ENCODE measurements at places on chromosomes 11 and 22.

DNA sequence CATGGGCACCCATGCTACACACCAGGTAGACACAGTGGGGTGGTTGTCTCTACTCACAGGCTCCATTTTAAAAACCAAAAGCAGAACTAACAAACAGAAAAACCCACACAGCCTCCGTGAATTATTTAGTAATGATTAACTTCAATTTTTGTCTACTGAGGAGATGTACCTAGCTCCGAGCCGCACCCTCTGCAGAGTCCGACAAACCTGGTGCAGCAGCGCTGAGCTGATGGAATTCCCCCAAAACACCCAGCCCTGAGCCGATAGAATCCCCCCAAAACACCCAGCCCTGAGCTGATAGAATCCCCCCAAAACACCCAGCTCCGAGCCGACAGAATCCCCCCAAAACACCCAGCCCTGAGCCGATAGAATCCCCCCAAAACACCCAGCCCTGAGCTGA is 927.0 kb downstream of the BRD1 start:
- no peak for DNase-seq

DNA sequence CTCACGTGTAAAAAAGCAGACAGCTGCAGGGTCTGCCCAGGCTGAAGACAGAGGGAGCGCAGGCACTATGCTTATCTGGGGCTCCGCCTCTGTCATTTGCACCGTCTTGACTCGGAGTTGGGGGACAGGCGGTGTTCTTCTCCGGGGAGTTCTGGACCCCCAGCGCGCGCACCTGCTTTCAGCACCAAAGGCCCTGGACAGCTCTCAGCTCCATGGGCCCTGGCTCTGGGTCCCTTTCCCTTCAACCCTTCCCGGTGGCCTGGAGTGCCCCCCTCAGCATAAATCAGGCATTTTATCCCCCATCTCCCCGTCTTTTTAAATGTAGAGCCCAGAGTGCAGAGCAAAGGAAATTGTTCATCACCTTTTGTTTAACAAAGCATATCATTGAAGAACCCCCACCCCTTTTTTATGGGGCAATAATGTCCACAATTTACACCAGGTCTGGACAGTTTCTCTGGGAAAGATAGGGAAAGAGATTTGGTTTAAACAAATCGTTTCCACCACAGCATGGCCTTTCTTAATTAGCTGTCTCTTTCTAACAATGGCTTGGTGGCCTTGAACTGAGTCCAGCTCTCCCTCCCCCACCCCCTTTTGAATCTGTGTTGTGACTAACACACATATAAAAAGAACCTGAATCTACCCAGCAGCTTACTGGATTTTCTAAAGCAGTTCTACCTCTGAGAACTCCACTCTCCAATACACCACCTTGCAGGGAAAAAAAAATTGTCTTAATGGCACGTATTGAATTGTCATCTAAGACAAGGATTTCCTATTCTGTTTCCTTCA is 1.7 kb downstream of the SEZ6L start:
- no peak for DNase-seq

DNA sequence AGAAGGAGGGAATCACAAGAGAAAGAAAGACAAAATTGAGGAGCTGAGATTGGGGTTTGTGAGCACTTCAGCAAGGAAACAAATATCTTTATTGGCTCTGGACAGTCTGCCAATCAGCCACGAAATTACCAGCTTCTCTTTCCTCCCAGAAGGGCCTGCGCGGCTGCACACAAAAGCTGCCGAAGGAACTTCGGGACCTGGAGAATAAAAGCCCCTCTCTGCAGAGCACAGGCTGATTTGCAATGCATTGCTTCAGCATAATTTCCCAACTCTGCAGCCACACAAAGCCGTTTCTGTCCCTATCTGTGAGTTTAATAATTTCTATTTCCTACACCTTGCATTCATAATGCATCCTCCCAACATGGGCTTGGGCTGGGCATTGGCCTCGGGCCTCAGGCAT is 522.6 kb downstream of the BUD13 start:
- no peak for DNase-seq

DNA sequence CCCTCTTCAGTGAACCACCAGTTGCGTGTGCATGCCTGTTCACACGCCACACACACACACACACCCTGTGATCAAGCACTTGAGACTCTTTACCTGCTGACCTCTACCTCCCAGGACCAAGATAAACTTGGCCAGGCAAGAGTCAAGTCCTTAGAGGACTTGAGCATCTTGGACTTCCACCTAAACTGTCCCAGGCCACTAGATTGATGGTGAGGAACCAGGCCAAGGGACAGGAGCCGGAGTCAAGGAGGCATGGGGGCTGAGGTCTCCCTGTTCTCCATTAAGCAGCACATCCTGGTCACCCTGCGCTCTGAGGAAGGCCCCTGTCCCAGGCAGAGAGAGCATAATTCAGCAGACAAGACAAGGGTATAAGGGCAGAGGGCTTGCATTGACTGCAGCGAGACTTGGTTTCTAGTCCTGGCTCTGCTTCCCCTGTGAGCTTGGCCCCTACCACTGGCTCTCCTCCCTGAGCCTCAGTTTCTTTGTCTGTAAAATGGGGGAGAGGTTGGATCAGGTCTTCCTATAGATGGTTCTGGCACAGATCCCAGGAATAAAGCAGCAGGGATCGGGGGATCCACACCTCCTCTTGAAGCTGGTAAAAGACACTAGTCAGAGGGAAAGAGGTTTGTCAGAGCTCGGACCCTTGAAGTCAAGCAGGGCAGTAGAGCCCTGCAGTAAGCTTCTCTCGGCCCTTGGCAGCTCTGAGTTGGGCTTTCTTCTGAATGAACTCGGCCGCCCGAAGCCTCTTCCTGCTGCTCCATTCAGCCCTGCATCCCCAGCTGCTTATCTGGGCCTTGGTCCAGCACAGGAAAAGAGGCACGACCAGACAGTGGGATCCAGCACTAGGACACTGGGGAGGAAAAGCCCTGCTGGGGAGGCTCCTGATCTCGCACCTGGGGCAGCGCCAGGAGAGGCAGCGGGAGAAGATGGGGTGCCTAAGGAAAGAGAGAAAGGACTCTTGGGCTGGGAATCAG is 2.0 kb downstream of the CREB3L1 start:
- DNase-seq = no peak

DNA sequence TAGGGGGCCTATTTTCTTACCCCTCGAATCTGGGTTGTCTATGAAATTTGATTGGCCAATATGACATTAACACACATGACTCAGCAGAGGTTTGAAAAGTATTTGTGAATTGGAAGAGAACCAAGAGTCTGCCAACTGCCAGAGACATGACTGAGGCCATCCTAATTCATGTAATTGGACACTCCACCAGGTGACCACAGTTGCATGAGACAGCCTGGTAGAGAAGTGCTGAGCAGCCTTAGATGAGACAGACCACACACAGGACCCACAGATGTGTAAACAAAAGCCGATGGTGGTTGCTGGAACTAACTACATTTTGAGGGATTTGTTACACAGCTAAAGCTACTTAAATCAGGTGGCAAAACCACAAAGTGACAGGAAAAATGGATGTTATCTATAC is 855 bp upstream of the MS4A5 start:
- DNase-seq = no peak

GRCh38 chr11:10042699-10043098 is 251.3 kb downstream of the SBF2 start:
- DNase-seq = no peak

DNA sequence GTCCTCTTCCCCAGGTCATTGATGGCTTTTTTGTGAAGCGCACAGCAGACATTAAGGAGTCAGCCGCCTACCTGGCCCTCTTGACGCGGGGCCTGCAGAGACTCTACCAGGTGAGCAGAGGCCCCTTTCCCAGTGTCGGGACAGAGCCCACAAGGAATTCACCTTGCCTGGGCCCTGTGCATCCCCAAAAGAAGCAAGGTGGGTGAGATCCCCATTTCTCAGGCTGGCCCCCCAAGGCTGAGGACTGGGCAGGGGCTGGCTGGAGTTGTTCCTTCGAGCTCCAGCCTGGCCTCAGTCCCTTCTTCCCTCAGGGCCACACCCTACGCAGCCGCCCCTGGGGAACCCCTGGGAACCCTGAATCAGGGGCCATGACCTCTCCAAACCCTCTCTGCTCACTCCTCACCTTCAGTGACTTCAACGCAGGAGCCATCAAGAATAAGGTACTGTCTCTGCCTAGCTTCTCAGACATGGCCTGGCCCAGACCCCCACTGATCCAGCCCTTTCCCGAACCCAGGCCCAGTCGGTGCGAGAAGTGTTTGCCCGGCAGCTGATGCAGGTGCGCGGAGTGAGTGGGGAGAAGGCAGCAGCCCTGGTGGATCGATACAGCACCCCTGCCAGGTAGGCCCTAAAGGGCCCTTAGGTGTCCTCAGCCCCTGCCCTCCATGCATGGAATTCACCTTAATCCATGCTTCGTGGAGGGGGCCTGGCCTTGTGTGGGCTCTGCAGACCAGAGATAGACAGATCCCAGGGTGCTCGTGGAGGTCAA is 4.7 kb downstream of the MUS81 start:
- DNase-seq = no peak

GRCh38 chr11:68997995-68998348 is 15.1 kb downstream of the MRGPRF start:
- DNase-seq = no peak

DNA sequence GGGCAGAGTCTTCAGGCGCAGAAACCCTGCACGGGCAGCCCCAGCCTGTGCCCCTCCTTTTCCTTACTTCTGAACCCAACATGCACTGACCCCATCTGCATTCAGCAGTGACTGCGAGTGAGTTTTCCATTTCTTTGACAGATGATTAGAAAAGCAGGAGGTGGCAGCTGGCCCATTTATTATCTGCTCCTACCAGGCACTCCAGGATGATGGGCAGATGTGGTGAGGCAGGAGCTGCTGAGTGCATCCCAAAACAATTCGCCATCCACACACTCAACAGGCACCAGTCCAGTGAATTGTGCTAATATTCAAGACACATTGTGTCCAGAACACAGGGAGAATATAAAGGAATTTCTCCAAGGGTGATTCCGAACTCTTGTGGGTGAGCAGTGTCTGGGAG is 208.5 kb downstream of the TENM4 start:
- no peak for DNase-seq

- DNase-seq = no peak
These were observed 977.0 kb downstream of the NTM start for GRCh38 chr11:132347156-132348090.

GRCh38 chr11:61555051-61555969 is 25.6 kb downstream of the SYT7 start:
- DNase-seq = no peak

- DNase-seq = no peak
These were observed 17.1 kb upstream of the SERPIND1 start for GRCh38 chr22:20756846-20757245.

GRCh38 chr11:8312986-8313385 is 49.3 kb upstream of the LMO1 start:
- DNase-seq = no peak

DNA sequence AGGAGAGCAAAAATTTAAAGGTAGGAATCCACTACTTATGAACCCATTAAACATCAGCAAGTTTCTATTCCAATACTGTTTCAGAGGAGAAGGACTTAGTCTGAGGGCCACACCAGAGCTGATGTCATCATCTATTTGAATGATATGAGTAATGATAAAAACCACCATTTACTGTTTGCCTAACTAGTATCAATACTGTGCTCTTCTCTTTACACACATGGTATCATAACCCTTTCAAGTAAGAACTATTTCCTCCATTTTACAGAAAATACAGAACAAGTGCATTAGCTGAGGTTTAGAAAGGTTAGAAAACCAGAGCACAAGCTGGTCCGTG is 651.3 kb upstream of the KIRREL3 start:
- DNase-seq = no peak

- DNase-seq = no peak
These were observed at the start of gene NLRP6 for GRCh38 chr11:278001-278951. Gene NLRP6, plus strand, starts transcription at chr11:278407. Its CDS starts 163 bp downstream, at chr11:278570.

DNA sequence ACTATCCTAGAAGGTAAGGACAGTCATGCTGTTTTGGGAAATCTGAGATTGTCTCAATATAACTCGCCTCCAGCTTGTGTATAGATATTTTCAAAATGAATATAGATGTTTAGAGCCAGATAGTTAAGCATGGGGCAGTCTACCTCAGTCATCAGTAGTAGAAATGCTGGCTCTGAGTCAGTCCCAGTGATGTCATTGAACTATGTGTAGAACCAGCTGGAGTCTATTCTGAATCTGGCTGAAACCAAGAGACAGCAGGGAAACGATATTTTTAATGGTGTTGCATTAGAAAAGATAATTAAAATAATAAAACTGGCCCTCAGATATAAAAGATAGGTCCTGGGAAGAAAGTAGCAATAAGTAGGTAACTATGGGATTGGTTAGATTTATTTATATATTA is 25.9 kb downstream of the PIWIL4 start:
- DNase-seq = no peak

- no peak for DNase-seq
These were observed 94.0 kb downstream of the AMBRA1 start for GRCh38 chr11:46499821-46500220.

- no peak for DNase-seq
These were observed 95.2 kb upstream of the BID start for GRCh38 chr22:17869285-17870096.

DNA sequence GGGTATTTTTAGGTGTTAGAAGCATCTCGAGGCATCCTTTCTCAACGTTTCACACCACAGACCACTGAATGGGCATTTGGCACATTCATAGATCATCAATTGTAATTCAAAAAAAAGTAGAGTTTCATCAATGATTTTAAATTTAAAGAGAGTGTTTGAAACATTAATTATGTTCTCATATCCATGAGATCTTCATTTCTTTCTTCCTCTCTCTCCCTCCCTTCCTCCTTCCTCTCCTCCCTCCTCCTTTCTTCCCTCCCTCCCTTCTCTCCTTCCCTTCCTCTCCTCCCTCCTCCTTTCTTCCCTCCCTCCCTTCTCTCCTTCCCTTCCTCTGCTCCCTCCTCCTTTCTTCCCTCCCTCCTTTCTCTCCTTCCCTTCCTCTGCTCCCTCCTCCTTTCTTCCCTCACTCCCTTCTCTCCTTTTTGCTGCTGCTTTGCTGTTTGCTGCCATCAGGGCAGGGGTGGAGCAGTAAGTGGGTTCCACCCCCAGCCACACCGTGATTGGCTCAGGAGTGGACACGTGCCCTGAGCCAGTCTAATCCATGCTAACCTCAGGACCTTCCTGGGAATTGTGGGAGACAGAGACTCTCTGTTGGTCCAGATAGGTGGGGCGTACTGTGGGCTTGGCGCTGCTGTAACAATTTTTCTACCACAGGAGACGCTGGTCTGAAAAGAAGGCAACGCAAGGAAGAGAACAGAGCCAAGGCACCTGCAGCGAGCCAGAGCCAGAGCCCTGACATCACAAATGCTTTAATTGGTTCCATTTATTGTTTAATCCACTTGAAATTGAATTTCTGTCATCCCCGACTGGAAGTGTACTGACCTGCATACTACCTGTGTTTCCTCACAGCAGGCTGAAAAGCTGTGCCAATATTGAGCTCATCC is 33.7 kb upstream of the APOBEC3A start:
- DNase-seq = no peak

DNA sequence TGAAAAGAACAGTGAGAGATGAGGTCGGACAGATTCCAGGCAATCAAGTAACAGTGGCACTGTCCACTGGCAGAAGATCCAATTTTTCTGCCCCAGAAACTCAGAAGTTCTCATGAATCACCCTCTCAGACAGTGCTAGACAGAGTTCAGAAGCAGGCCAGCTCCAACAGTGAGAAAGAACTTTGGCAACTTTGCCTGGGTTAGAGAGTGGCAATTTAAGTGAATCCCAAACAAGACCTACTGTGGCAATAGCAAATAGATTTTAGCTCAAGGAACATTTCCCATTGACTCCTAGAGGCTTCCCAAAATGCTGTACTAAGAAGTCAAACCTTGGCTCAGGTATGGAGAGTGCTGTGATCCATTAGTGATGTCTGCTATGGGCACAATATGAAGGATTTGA is 12.3 kb downstream of the CD44 start:
- no peak for DNase-seq

Measured in stimulated activated CD4-positive, alpha-beta T cell treated with anti-CD3 and anti-CD28 coated beads, Interleukin-1b, Interleukin-23, amount 100 ng/mL, for 1 hour (primary cell).